Esophagus mucosa (tissue), 1 donor: ENCODE measurements at places on chromosomes 16 and 17. TPM values are rescaled to one million over a fixed set of nuclear protein-coding genes. Genes with fewer than 3 reads are reported as not detected.

Gene ARL5C
- not detected for total RNA-seq

Gene SULT1A3
- 7.1 TPM for total RNA-seq

Gene MYH2
- total RNA-seq: 0.56 TPM

Gene CDRT4
- 4.7 TPM for total RNA-seq

Gene MYH1
- not detected for total RNA-seq

Gene IRF8
- total RNA-seq: 2.2 TPM

Gene GIT1
- 28.7 TPM for total RNA-seq

Gene KRTAP4-4
- not detected for total RNA-seq

Gene TBC1D3G
- total RNA-seq: not detected

Gene POLR2C
- 32.0 TPM for total RNA-seq

Gene MPDU1
- 36.7 TPM for total RNA-seq

Gene PROCA1
- total RNA-seq: 0.64 TPM

Gene MT1G
- total RNA-seq: 26.3 TPM

Gene MNT
- 28.6 TPM for total RNA-seq

Gene UNC13D
- total RNA-seq: 26.0 TPM

Gene MT1A
- 2.9 TPM for total RNA-seq

Gene KRT40
- not detected for total RNA-seq

Gene TNK1
- total RNA-seq: 6.1 TPM

Gene KRT33B
- total RNA-seq: not detected
